ENCODE measurements at places on chromosomes 12 and 14.

- no peak for DNase-seq
Observed at GRCh38 chr12:46260124-46260912, 8.5 kb downstream of the SLC38A1 start.

DNA sequence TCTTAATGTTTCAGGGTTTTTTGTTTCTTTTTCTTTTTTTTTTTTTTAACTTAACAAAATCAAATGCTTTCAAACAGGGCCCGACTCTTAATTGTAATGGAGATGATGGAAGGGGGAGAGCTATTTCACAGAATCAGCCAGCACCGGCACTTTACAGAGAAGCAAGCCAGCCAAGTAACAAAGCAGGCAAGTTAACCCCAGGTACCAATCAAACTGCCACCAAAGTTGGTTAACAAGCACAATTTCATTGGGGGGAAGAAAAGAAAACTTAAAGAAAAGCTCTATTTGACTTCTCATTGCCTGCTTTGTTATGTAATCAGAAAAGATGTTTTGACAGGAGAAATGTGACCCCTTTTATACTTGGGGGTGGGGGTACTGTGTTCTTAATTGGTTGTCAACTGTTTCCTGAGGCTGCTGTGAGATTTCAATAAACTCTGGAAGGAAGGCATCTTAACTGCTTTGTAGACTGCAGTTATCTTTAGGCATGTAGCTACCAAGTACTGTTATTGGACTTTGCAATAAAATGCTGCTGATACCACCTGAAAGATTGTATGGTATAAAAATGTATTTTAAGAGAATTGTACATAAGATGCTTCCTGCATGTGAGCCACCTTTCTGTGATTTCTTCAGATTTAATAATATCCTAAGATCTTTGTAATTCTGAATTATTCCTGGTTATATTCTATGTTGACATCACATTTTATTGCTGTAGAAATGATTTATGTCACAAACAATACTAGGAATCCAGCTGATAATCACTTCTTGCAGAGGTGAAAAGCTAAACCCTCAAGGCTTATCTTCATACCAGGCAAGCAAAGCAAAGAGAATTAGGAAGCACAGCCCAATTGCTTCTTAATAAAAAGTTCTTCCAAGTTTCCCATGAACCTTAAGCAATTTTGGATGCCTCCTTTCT is 26.9 kb downstream of the MAPKAPK5 start:
- no peak for DNase-seq

DNA sequence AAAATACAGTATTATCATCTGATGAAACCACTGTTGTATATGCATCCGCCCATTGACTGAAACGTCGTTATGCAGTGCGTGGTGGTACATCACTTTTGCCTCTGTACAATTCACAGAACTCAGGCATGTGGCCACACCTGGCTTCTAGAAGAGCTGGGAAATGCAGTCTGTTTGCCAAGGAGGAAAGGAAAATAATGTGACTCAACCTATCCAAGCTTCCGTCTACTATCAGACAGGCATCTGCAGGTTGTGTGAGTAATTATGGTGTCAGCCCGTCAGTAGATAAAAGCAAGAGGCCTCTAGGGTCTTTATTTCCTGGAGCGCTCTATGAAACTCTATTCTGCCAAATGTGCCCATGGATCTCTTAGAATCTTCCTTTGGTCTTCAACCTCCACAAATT is 111.6 kb downstream of the BBS10 start:
- DNase-seq = no peak

- DNase-seq = no peak
Observed at GRCh38 chr14:56002876-56003625, 115.2 kb upstream of the PELI2 start.

- DNase-seq = no peak
Observed at GRCh38 chr12:107372229-107372658, 278.9 kb upstream of the CRY1 start.

DNA sequence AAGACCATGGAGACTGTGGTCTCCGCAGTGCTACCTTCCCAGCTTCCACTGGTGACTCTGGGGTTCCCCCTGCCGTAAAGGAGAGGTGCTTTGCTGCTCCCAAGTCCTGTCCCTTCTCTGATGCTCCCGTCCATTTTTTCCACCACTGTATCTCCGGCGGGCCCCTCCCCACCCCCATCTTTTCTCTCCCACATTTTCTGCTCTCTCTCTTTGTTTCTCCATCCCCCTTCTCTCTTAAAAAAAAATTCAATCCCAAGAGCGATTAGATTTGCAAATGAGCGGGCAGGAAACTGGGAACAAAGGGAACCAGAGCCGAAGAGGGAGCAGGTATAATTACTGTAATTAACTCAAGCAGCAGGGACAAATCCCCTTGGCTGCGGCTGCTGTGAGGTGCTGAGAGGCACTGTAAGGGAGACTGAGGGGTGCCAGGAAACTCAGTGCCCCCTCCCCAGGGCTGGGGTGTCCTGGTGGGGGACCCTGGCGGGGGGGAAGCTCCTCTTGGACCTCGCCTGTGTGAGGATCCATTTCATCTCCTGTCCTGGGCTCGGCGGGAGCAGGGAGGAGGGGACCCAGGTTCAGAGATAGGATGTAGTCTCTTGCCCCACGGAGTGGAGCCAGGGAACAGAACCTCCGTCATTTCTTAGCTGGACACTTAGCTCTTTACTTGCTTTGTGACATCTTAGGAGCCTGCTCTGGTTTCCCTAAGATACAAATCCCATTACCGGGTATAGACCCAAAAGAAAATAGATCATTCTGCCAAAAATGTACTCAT is 140.4 kb upstream of the NRXN3 start:
- DNase-seq = no peak

DNA sequence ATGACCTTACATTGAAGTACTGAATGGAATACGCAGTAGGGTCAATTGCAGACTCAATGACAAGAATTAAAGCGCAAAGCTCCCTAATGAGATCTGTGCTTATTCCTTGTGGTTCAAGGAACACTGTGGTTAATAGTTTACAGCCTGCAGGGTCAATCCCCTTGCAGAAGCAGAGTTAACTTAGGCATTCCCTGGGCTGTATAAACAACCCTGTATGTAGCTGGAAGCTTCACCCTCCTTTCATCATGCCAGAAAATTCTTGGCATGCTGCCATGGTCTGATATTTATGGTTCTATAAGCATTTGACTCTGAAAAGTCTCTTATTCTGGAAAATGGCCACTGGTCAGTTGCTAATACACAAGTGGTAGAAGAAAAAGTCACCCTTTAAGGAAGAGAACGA is 227.7 kb downstream of the NOVA1 start:
- no peak for DNase-seq

GRCh38 chr12:93862424-93862823 is 185.2 kb downstream of the CRADD start:
- DNase-seq = no peak

- DNase-seq = peak; percentile 44
Observed at GRCh38 chr12:79737875-79738718, 47.3 kb upstream of the PAWR start.

DNA sequence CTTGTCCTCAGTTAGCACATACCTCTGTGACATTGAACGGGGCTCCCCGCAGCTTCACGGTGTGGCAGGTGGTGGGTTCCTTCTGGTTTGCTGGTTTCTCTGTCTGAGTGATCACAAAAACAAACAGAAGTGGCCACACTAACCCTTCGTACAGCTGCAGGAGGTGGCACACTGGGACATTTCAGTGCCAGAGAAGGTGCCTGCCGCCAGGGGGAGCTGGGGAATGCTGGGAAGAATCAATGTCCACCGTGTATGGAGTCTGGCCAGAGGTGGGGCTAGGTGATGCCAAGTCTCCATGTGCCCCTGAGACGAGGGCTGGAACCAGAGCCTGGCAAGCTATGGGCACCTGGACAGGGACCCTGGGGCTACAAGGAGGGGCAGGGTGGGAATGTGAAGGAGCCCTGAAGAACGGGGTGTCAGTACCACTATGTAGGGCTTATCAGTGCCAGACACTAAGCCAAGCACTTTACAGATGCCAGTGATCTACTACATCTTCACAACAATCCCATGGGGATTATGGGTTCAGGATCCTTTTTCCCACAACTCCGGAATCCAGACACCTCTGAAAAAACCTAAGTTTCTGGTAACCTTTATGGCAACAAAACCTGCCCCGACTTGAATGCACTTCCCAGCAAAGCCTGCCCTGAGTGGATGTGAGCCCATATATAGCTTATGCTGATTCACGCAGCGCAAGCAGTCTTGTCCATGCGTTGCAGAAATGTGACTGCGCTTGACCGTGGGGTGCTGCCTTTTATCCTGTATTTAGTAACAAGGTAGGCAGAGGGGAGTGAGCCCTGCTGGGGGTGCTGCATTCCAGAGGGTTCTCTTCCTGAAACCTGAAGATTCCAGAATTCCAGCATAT is 10.8 kb downstream of the RBM19 start:
- DNase-seq = no peak

- DNase-seq = no peak
Observed at GRCh38 chr12:123942238-123942653, 30.4 kb downstream of the CCDC92 start.

GRCh38 chr12:31488737-31489338 is 102.1 kb downstream of the DENND5B start:
- DNase-seq = no peak

- no peak for DNase-seq
Observed at GRCh38 chr14:105484997-105485393, 1.7 kb upstream of the CRIP1 start.

- DNase-seq = no peak
Observed at GRCh38 chr12:11765817-11766794, 116.6 kb downstream of the ETV6 start.

DNA sequence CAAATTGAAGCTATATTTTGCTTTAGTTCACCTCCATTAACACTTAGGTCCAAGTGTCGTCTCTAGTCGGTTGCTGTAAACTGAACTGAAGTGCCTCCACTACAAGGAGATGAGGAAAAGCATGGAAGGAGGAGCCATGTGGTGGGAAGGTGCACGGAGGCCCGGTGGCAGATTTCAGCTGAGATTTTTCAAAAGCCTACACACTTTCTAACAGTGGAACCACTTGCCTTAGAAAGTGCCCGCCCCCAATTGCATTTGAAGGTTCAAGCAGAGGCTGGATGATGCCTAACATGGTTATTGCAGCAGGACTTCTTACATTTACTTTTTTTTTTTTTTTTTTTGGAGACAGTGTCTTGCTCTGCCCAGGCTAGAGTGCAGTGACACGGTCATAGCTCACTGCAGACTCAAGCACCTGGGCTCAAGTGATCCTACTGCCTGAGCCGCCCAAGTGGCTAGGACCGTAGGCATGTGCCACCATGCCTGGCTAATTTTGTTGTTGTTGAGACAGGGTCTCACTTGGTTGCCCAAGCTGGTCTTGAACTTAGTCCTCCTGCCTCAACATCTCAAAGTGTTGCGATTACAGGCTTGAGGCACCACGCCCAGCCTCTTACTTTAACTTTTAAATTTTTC is 27.6 kb downstream of the EML1 start:
- no peak for DNase-seq

GRCh38 chr12:42786400-42787148 is 197.0 kb upstream of the PRICKLE1 start:
- DNase-seq = no peak

GRCh38 chr12:55492078-55492477 is at the start of gene OR6C68:
TSS of gene OR6C68 (plus strand) at chr12:55492378. CDS start at chr12:55492378, 0 bp downstream.
- no peak for DNase-seq

- no peak for DNase-seq
Observed at GRCh38 chr12:89448526-89448925, 76.1 kb downstream of the GALNT4 start.

- no peak for DNase-seq
Observed at GRCh38 chr12:1796515-1797010, 23.8 kb upstream of the LRTM2 start.

GRCh38 chr14:72986214-72986613 is 40.7 kb downstream of the ZFYVE1 start:
- DNase-seq = no peak

GRCh38 chr14:53151523-53152183 is 1.5 kb downstream of the DDHD1 start:
- DNase-seq = peak; percentile 52

GRCh38 chr14:54182419-54183045 is 214.3 kb upstream of the CDKN3 start:
- no peak for DNase-seq

DNA sequence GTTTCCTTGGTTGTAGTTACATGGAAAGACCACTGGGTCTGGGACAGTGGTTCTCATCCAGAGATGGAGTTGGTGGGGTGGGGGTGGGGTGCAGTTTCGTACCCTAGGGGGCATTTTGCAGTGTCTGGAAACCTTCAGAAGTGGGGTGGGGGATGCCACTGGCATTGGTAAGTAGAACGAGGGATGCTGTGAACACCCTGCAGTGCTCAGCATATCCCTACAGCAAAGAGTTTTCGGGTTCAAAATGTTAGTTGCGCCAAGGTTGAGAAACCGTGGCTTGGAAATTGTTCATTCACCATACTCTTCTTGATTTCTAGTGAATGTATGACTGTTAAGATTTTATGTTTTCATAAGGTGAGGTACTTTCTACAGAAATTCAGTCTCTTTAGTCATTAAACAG is 28.7 kb downstream of the TRAF3 start:
- no peak for DNase-seq

GRCh38 chr14:61567838-61568571 is 127.3 kb upstream of the HIF1A start:
- DNase-seq = no peak

GRCh38 chr12:509500-509899 is 49.8 kb downstream of the B4GALNT3 start:
- DNase-seq = no peak

DNA sequence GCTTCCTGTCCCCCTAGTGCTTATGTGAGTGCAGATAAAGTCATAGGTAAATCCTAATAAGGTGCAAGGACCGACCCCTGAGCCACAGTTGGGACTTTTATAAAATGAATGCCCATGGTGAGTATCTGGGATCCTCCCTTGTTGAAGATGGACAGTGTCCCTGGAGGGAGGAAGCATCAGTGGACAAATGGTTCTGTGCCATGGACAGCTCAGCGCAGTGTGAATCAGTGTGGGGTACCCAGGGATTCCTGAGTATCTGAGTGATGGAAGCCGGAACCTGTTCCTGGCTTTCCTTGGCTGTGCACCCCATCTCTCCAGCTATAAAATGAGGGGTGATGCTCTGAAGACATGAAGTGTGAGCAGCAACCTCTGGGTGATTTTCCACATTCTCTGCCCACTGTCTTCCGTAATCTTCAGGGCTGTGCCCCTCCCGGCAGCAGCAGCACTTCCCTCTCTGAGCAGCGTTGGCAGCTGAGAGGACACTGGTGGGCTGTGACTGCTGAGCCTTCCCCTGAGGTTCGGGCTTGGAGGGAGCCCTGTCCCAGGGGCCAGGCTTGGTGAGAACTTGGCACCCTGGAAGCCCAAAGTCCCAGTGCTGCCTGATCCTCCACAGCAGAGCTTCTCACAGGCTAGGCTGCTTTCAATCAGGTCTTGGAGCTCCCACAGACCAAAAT is 25.0 kb downstream of the VCPKMT start:
- DNase-seq = no peak

GRCh38 chr14:96417254-96417653 is 25.3 kb downstream of the AK7 start:
- DNase-seq = no peak

DNA sequence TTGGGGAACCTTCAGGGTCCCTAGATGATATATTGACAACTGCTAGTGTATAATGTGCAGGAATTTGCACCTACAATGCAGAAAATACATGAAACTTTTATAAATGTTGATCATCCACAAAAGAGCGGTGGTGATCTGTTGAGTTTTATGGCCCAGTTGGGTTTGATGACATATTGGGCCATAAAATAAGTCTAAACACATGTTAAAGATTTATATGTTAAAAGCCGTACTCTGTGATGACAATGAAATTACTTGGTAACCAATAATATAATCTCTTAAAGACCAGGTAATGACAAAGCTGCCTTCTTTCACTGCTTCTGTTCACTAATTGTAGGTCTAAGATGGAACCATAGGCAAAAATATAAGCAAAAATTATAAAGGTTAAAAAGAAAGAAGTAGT is 61.6 kb downstream of the TMTC1 start:
- DNase-seq = no peak

- no peak for DNase-seq
Observed at GRCh38 chr12:45994736-45995135, 4.4 kb upstream of the SCAF11 start.

Data from NCI-H187 (cell line).